ENCODE measurements at places on chromosomes 1 and 21.
A peak's percentile ranks its signal among the peaks of the same experiment; 100 is the strongest.

DNA sequence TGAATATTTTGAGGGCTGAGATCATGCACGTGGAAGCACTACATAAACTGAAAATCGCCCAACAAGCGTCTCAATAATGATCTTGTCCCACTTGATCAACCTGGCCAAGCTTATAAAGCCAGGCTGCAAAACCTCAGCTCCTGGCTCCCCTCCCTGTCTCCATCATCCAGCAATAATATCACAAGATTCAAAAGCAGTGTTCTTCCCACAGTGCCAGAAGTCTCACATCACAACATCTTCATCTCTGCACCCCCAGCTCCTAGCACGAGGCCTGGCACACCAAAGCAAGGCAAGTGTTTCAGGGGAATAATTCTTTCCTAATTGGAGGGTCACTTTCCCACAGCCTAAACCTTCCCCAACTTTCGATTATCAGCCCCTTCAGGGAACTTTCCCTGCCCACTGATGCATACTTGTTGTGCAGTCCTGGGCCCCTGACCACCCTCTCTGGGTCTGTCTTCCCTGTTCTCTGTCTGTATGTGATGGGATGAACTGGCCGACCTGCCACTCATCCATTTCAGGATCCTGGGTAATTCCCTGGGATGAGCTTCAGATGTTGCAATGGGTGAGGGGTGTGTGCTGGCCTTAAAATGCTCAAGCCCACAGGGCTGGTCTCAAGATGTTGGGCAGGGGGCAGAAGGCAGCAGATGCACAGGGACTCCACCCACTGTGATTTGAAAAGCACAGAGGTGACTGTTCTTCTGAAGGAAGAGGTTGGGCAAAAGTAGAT, 129.0 kb downstream of the DMRTB1 start:
- DNase-seq, result no peak

DNA sequence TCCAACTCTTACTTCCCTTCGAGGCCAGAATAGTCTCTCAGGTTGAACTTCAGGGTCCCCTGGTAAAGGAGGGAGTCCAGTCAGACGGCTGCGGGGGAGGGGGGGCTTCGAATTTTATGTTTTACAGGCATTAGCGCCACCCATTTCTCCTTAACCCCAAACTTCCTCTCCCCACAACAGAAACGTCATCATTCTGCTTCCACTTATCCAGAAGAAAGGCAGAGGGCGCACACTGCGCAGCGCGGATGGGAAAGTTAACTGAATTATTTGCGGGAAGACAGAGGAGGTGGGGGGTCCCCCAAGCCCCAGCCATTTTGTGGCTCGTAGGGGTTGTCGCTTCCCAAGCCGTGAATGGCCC, 529 bp upstream of the PRMT2 start:
- peak; percentile 47 for DNase-seq

DNA sequence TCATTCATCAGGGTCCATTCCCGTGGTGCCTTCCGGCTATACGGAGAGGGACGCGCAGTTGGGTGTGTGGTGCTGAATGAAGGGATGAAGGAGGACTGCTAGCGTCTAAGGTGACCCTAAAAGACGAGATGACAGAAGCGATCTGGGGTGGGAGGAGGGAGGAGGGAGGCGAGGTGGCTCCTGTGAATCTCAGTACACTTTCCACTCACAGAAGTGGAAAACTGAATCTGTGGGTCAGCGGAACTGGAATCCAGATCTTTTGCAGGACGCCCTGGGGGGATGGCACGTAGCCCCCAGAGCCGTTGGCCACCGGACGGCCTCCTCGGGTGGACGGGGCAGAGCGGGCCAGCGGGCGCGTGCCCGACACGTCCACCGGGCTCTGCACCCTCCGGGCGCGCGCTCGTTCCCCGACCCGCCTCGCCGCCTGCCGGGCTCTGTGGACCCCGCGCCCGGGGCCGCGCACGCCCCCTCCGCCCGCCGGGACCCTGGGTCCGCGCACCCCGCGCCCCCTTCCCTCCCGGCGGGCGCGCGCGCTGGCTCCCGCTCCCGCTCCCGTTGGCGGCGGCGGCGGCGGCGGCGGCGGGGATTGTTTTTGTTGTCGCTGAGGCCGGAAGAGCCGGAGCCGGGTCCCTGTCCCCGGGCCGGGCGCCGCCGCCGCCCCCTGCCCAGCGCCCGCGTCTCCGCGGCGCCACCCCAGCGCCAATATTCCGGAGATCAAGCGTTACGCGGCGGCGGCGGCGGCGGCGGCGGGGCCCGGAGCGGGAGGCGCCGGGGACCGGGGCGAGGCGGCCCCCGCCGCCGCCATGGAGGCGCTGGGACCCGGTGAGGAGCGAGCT, at the start of gene AGO4:
TSS of gene AGO4 (plus strand) at position 403 of the 836 bp plus-strand sequence. CDS start at position 804, 401 bp downstream.
- DNase-seq, result no peak

DNA sequence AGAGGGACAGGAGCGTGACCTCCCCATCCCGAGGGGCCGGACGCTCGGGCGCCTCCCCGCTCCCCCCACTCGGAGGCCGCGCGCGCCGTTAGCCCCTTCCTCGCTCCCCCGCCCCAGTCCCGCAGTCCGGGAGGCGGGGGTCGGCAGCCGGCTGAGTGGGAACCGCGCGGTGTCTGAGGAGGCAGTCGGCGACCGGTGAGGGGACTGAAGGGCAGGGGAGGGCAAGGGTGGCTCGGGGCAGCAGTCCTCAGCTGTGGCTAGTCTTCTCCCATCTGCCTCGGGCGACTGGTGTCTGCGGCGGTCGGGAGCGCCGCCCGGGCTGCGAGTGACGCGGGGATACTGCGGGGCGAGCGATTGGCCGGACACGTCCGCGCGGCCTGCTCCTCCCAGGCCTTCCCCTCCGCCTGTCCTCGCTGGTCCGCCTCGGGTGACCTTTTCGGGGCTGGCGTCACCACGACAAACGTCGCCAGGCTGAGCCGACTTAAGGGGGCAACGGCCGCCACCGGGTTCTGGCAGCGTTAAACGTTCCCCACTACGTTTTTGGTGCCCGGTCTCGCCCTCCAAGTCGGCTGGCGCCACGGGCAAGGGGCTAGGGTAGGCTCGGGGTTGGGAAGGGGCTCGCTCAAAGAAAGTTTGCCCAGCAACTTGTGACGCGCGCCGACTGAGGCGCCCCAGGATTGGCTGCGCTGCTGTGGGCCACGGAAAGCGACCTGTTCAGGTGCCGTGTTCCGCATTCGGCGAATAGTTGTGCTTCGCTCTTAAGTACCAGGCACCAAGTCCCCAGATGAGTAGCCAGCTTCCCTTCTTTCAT, 538 bp downstream of the ZNF672 start:
- DNase-seq, result peak; percentile 87

GRCh38 chr21:34075760-34076660, 2.6 kb downstream of the MRPS6 start:
- DNase-seq, result no peak

GRCh38 chr1:55702064-55702463, 486.9 kb upstream of the USP24 start:
- DNase-seq, result no peak
